Peyer's patch (tissue), 4 donors: ENCODE measurements at places on chromosomes 2 and 18. TPM values are rescaled to one million over a fixed set of nuclear protein-coding genes. Genes with fewer than 3 reads are reported as not detected.

FHOD3 gene
- total RNA-seq: 0.53 TPM

OXER1 gene
- total RNA-seq: 25.0 TPM

ZNF521 gene
- total RNA-seq: 7.9 TPM

MAPK4 gene
- not detected for total RNA-seq

HAUS1 gene
- 54.8 TPM for total RNA-seq
